ENCODE measurements at places on chromosomes 2 and 18.

DNA sequence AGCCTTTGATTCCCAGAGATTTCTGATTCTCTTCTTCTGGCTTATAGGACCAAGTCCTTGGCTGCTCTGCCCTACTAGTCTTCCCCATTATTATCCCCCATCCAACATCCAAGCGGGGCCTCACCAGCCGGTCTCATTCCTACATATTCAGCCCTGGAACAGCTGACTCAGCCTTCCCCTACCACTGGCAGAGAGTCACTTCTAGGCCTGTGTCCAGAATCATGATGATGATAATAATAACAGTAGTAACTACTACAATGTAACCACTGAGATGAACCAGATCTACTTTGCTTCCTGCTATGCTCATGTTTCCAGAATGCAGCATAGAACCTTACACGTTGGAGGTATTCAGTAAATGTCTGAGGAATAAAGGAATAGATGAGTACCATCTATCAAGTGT is 295.2 kb downstream of the SRBD1 start:
- DNase-seq, result no peak

- DNase-seq, result no peak
These were observed 416.6 kb upstream of the MEX3C start for GRCh38 chr18:51614033-51614432.

- DNase-seq, result no peak
These were observed 188.3 kb upstream of the STON1 start for GRCh38 chr2:48341551-48342133.

DNA sequence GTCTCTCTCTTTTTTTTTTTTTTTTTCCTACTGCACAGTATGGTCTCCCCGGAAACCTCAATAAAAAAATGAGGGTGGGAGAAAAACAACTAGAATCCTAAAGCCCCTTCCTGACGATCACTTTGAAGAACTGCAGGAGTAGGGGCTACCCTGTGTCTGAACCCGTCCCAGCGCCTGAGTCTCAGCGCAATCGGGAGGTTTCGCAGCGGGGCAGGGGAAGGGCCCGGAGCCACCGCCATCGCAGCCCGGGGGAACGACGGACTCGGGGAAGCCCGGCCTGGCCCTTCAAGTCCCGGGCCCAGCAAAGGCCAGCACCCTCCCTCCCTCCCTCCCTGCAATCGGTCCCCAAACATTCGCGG is 411 bp downstream of the NARS1 start:
- no peak for DNase-seq

DNA sequence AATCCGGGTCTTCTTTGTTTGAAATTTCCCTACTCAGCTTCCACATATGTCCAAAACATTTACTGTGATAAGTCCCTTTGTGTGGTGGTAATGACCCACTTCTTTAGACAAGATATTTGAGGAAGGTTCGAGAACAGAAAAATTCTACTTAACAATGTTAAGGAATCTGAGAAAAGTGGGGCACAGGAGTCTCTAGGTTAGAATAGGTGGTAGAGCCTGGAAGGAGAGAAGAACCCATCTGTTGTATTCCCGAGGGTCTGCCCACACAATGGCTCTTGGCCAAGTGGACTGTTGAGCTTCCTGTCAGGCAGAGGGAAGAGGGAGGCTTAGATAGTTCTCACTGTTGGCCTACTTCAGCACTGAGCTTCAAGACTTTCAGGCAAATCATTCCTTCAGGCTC is 4.3 kb downstream of the IGFBP2 start:
- DNase-seq, result no peak

DNA sequence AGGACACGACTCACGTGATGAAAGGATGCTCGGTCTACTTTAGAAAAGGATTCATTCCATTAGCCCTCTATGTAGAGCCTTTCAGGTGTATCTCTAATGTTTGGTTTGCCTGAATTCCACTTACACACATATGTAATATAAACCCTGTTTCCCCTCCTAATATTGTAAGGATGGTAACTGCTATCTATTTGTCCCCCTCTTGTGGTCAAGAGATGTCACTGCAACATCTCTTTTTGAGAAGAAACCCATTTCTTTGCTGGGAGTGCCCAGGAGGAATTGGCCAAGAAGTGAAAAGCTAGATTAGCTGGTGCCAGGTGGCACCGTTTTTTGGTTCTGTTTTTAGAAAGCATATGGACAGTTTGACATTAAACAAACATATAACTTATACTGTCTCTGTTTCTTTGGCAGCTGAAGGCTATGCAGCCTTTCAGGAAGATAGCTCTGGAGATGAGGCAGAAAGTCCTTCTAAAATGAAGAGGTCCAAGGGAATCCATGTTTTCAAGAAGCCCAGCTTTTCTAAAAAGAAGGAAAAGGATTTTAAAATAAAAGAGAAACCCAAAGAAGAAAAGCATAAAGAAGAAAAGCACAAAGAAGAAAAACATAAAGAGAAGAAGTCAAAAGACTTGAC is 41.2 kb downstream of the RALBP1 start:
- DNase-seq, result no peak

GRCh38 chr2:73963385-73964120 is 21.2 kb upstream of the TET3 start:
- no peak for DNase-seq

- DNase-seq, result no peak
These were observed 37.2 kb downstream of the TSHZ1 start for GRCh38 chr18:75247611-75248421.

- DNase-seq, result no peak
These were observed 5.4 kb downstream of the IMMT start for GRCh38 chr2:86189782-86190416.

GRCh38 chr2:102504833-102505232 is 31.8 kb downstream of the SLC9A4 start:
- no peak for DNase-seq

- DNase-seq, result no peak
These were observed 88.5 kb upstream of the COPS8 start for GRCh38 chr2:236997069-236997715.

GRCh38 chr2:210540900-210541289 is 15.5 kb upstream of the CPS1 start:
- DNase-seq, result no peak

- no peak for DNase-seq
These were observed 100.9 kb upstream of the NEUROD1 start for GRCh38 chr2:181781078-181781786.

DNA sequence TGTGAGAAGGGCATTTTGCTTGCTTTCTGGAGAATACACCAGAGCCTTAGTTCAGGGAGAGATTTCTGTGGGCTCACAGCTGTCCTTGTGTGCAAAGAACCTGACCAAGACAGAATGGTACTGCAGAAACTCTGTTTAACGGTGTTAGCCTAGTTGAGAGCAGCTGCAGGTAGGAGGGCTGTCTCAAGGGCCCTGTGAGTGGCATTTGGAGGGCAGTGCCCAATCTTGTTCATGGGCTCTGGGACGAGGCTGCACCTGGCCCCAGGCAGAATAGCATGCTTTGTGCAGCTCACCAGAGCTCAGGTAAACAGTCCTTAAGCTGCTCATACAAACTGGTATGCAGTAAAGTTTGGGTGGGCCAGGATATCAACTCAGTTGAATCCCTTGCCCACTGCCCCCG is 16.9 kb upstream of the RGPD4 start:
- no peak for DNase-seq

- DNase-seq, result no peak
These were observed 257.9 kb downstream of the BCL11A start for GRCh38 chr2:60295636-60295962.

GRCh38 chr2:44542520-44542919 is 180.8 kb downstream of the CAMKMT start:
- DNase-seq, result no peak

DNA sequence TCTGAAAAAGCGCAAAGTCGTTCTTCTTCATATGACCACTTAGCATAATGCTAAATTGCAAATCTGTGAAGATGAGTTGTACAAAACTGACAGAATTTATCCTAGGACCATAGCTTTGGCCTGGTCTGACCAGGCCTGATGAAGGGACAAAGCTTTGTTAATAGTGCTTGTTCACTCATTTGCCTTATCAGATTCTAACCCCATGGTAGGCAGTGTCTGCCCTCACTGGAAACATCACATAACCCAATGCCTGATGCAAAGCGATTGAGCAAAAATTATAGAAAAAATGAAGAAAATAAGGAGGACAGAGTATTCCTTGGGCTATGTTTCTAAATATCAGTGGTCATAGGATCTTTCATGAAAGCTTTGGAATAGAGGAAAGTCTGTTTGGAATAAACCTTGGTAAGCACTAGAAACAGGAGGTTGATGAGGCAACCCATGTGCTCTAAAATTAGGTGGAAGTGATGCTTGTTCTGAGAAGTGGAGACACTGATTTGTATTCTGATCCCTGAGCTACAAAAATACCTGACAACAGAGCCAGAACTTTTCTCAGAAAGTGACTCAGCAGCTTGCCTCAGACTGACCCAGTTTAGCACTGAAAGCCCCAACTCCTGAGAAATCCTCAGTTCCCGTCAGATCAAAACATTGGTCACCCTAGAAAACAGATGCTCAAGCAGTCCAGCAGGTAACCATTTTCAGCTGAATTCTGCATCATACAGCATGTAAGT is 131.4 kb upstream of the MAPRE2 start:
- no peak for DNase-seq

DNA sequence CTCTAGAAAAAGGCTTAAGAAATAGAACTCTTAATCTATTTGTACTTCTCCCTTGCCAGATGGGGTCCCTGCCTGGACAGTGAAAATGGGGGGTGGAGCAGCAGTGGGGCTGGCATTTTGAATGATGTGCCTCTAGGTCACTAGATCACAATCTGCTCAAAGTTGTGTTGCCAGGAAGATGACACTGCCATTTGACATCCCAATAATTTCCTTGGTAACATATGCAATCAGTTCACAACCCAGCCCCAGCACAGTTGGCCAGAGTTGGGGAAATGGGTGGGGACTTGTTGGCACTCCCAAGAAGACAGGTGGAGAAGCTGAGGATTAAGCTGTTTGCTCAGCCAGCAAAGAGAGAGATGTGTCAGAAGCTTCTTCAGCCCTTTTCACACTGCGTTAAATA is 558.3 kb upstream of the KLHL29 start:
- no peak for DNase-seq

DNA sequence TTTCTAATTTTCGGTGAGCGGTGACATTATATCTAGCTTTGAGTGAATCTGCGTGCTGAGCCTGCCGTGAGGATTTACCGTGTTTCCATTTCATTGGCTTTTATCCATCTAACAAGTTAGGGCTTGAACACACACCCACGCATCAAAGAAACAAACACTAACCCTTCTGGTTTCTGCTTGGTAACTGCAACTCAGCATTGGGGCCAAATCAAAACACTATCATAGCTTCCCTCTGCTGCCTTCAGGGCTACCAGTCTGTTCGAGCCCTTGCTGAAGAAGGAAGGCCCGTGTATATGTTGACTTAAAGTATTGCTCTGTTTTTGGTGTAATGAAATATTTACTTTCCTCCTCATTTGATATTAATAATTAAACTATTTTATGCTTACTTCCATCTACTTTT is 227.2 kb downstream of the PHLPP1 start:
- no peak for DNase-seq

Measured in stimulated activated CD8-positive, alpha-beta memory T cell treated with anti-CD3 and anti-CD28 coated beads, Interleukin-4, amount 100 ng/mL, for 24 hours (primary cell).